ENCODE measurements at places on chromosomes 4 and X.

GRCh38 chr4:54098375-54098774 is 1.6 kb upstream of the GSX2 start:
- H3K36me3 ChIP-seq, result no peaks in the 10 kb centered on the region
- H3K4me1 ChIP-seq, result peaks cover 12% of the 10 kb centered on the region
- H3K27ac ChIP-seq, result no peak overlapping the region
- H3K4me3 ChIP-seq, result no peak overlapping the region
- H3K27me3 ChIP-seq, result peaks cover 74% of the 10 kb centered on the region

DNA sequence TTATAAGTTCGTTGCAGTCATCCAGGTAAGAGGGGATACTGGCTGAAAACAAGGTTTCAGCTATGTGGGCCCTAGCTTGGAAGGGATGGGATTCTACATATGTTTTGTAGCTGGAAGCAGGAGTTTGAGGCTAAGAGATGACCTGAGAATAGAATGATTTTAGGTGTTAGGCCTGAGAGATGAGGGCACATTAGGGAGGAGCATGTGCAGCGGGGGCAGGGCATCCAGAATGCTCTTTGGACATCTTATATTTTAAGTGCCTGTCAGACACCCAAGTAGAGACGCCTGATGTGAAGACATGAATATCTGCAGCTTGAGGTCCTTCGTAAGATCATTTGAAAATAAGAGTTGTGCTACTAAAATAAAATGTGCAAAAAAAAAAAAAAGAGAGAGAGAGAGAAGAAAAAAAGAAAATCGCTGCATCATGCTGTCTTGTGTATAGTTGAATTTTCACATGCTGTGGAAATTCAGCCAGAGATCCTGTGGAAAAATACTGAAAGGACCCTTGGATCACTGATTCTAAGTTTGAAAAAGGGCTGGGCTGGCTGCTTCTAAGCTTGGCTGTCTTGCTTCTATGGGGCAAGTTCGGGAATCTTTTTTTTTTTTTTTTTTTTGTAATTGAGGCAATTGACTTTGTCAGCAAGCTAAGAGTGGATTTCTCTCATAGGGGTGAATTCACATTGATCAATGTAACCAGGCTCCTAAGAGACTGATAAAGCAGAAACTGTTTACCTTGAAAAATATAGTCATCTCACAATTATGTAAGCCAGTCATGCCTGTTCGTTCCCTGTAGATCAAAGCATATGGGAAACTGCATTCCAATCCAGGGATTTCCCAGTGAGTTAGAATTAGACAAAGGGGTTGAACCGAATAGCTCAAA is 341.0 kb upstream of the GATB start:
- H3K4me1 ChIP-seq, result no peaks in the 10 kb centered on the region
- H3K4me3 ChIP-seq, result no peak overlapping the region
- H3K27ac ChIP-seq, result peak overlapping the region; percentile 38

DNA sequence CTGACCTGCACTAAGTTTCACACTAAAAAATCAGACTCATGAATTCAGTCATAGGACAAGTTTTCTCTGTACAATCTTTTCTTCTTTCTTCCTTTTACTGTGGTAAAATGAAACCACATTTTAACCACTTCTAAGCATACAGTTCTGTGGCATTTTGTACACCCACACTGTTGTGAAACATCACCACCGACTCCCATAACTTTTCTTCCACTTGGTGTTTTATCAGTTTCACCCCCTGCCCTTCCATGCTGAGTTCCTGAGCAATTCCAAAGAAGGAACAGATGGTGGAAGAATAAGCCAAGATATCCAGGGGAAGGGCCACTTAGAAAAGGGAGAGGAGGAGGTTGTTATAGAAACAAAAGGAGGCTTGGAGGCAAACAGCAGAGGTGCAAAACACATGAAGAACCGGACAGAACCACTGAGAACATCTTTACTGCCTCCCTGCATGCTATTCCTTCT is 22.6 kb downstream of the SLC25A4 start:
- H3K27ac ChIP-seq, result no peak overlapping the region
- H3K36me3 ChIP-seq, result no peaks in the 10 kb centered on the region
- H3K4me3 ChIP-seq, result no peak overlapping the region
- no peak for DNase-seq

GRCh38 chrX:64642482-64642881 is 247.2 kb upstream of the MTMR8 start:
- H3K4me1 ChIP-seq, result no peaks in the 10 kb centered on the region
- H3K27me3 ChIP-seq, result peaks cover 6% of the 10 kb centered on the region
- H3K36me3 ChIP-seq, result no peaks in the 10 kb centered on the region
- no peak for DNase-seq
- no peak overlapping the region for H3K27ac ChIP-seq
- no peak overlapping the region for H3K4me3 ChIP-seq

- no peaks in the 10 kb centered on the region for H3K36me3 ChIP-seq
- H3K27me3 ChIP-seq, result no peaks in the 10 kb centered on the region
- DNase-seq, result no peak
- peak overlapping the region; percentile 60 for H3K27ac ChIP-seq
- peaks cover 7% of the 10 kb centered on the region for H3K4me1 ChIP-seq
Measured at GRCh38 chr4:7978907-7979651, 39.4 kb upstream of the AFAP1 start.

Measured in breast epithelium (tissue), 4 donors.